ENCODE measurements at places on chromosomes 2 and 18. TPM values are rescaled to one million over a fixed set of nuclear protein-coding genes. Genes with fewer than 3 reads are reported as not detected.

- DNase-seq, result no peak
Measured at GRCh38 chr18:73780218-73780617, 367.4 kb downstream of the FBXO15 start.

The G6PC2 gene
- not detected for total RNA-seq

The EIF2AK3 gene
- total RNA-seq, result 25.2 TPM

- DNase-seq, result no peak
Measured at GRCh38 chr2:128549646-128550260, 231.1 kb upstream of the HS6ST1 start.

The KCNK3 gene
- 6.3 TPM for total RNA-seq

The ASXL3 gene
- total RNA-seq, result 98.8 TPM

GRCh38 chr18:67854340-67854739 lies 337.8 kb upstream of the DSEL start:
- no peak for DNase-seq

The DTYMK gene
- 13.6 TPM for total RNA-seq

DNA sequence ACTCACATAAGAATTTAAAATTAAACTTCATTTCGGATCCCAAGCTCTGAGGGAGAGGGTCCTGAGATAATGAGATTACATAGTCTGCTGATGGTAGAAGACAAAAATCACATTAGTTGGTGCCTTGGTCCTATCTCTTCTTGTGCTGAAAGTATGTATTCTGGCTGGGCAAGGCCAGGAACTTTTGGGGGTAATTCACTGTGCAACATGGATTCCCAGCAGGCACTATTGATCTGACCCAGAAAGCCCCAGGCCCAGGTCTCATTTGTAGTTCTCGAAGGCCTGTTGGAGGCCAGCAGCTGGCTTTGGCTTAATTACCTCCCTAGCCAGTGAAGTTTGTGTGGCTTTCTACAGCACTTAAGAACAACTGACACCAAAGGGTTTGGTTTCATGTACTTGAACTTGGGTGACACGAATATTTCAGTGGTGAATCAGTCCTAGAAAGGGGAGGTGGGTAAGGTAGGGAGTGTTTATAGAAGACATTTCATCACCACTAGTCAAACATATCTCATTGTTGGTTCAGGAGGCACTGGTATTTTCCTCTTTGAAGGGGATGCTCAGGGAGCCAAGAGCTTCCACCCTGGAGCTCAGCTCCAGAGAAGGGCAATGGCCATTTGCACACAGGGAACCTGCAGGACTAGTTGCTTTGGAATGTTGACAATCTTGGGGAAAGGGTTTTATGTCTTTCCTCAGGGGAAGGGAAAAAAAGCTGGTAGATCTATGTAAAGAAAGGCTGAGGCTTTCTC lies 217.8 kb downstream of the OSR1 start:
- DNase-seq, result no peak

DNA sequence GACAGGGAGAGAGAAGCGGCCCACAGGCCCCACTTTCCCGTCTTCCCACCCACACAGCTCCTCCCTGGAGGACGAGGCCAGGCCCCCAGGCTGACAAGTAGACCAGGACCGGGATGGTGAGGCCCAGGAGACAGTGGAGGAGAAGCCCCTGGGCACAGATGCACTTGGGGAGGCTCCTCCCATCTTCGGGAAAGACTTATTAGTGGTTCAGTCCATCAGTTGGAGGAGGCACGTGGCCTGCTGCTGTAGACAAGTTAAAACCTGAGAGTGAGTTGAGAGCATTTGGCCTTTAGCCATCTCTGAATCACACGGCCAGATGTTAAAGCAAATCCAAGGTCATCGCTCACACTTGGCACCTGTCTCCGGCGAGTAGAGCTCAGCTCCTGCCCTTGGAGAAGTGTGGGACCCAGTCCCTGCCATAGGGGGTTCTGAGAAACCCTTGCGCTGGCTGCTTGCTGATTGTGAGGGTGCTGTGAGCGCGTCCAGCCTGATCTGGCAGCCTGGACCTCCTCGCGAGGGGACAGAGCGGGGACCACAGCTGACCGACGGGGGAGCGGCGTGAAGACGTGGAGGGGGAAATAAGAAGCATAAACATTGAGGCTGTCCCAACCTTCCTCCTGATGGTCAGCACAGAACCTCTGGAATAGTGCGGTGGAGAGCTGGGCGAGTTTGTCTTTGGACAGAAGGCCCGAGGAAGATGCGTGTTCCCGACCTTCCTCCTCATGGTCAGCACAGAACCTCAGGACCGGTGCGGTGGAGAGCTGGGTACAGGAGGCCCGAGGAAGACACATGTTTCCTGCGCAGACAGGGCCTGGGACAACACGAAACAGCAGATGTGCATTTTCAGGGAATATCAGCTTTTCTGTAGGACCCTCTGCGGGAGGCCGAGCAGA lies 24.7 kb upstream of the ALLC start:
- no peak for DNase-seq

The CXCR1 gene
- not detected for total RNA-seq

DNA sequence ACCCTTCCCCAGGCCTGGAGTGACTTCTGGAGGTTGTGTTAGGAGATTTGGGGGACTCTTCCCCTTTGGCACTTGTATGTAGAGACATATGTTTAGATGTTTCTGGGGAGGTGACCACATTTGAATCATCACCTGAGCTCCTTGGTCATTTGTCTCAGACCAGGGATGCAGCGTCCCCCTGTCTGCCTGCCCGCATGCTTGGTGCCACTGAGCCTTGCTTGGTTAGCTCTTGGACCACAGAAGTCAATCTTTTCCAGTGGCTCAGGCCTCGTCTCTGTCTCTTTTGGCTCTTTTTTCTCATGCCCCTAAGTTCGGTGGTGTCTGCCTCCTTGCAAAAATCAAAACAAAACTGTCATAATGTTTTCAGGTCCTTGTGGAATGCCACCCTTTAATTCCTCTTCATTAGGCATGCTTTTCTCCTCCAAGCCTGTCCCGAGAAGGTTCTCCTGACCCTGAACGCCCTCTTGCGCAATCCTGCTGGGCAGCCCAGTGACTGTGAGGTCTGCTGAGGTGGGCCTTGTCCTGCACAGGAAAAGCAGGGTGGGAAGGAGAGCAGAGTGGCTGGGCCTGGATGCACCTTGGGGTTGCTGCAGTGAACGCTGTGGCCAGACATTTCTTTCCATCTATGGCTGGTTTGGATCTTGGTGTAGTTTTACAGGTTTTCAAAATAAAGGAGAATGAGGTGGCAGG lies 24.9 kb downstream of the GLI2 start:
- DNase-seq, result no peak

- no peak for DNase-seq
Measured at GRCh38 chr2:208488686-208489564, 82.3 kb downstream of the PTH2R start.

DNA sequence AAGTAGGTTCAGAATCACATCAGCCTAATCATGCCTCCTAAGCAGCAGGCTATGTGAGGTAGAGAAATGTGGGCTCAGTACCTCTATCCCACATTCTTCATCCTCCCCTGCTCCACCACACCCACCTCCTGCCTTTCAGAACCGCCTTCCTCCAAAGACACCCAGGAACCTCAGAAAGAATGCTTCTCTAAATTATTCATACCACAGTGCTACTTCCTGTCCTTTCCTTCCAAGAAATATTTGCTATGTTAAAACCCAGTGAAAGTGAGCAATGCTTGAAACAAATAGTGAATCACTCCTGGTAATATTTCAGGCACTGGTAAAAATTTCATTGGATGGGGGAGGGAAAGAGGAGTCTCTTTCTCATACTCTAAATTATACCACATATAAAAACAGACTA lies 24.0 kb upstream of the CREB1 start:
- DNase-seq, result no peak

GRCh38 chr2:223642506-223642905 lies 40.3 kb upstream of the SCG2 start:
- no peak for DNase-seq

DNA sequence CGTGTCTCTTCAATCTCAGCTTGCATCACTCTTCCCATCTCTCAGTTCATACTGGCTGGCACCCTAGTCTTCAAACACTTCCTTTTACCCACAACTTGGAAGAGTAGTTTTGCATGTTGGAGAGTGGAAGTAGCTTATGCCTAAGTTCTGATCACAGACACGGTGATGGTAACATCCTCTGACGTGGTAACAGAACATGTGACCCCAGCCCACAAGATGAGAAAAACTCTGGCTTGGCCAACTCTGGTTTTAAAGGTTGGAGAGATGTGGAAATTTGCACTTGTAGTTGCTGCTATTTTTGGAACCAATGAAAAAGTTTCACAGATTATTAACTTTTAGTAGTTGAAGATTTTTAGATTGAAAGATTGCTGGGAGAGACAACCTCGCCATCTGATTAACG lies 155.4 kb upstream of the SLC35G4 start:
- DNase-seq, result no peak

- no peak for DNase-seq
Measured at GRCh38 chr2:12803607-12804006, 86.9 kb downstream of the TRIB2 start.

DNA sequence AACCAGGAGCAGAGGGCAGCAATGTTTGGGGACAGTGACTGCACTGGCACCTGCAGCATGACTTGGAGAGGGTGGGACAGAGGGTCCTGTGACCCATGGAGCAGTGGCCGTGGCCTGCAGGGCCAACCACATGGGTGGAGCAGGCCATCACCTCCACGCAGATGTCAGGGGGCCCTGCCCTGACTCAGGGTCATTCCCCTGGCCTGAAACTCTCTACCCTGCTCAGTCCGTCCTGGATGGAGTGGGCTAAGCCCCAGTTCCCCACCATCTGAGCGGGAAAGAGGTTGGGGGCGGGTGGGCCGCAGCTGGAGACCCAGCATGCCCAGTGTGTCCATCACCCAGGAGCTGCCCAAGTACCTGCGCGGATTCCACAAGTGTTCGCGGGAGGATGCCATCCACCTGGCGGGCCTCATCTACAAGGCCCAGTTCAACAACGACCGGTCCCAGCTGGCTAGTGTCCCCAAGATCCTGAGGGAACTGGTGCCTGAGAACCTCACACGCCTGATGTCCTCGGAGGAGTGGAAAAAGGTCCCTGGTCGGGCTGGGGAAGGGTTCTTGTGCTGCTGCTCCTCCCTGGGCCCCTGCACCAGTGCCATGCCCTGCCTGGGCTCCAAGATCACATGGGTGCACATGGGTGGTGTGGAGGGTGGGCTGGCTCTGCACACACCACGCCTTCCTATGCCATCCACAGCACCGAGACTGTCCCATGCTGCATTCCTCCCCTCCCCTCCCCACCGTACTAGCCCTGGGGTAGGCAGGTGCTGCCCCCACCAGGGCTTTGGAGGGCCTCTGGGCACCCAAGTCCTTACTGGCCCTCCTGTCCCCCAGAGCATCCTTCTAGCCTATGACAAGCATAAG lies 10.3 kb upstream of the GPR17 start:
- DNase-seq, result no peak

The PLEK gene
- total RNA-seq, result 2.7 TPM

The PID1 gene
- 25.0 TPM for total RNA-seq

GRCh38 chr2:152097290-152097800 lies 1.5 kb downstream of the CACNB4 start:
- no peak for DNase-seq

The RTP5 gene
- total RNA-seq, result 1.3 TPM

DNA sequence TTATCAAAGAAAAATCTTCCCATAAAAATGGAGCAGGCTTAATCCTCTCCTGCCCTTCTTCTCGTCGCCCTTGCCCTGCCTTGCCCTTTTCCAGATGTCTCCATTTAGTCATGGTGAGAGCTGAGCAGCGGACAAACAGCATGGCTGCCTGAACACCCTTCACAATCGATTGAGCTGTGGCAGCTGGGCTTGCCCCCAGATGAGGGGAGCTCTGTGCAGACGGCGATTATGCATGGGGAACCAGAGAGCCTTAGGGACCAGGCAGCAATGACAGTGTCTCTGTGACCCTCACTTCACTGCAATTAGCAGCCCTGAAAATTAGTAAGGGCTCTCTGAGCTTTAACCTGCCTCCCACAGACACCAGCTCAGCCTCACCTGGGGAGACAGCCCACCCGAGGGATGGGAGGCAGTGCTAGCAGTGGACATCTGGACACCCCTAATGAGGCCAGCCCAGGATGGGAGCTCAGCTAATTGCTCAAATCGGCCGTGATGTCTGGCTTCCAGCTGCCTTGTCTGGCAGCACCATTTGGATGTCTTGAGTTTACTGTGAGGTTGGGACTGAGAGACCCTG lies 365.7 kb downstream of the TNS1 start:
- DNase-seq, result no peak

- no peak for DNase-seq
Measured at GRCh38 chr2:143856978-143857377, 662.9 kb downstream of the ZEB2 start.

The FEV gene
- total RNA-seq, result not detected

The MARCHF4 gene
- total RNA-seq, result 7.3 TPM

DNA sequence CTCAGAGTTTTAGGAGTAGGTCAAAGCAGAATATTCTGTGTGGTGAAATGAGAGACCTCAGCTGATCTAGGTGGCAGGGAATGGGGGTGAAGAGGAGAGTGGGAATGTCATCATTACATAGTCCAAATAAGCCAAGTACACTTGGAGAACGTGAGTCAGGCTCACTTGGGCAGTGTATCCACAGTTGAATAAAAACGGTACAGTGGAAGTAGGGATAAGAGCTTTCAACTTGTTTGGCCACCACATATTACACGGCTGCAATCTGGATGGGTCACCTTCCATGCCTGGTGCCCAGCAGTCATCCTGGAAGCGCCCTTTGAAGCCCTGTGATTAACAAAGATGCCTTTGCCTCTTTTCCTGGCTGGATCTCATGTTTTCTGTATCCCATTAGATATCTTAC lies 28.6 kb downstream of the MIB1 start:
- DNase-seq, result no peak

The MERTK gene
- total RNA-seq, result 6.4 TPM

The SMARCAL1 gene
- total RNA-seq, result 23.6 TPM
